ENCODE measurements at places on chromosomes 3 and 15.

GRCh38 chr15:79222808-79223207 lies 59.7 kb upstream of the ANKRD34C start:
- no peak for DNase-seq

DNA sequence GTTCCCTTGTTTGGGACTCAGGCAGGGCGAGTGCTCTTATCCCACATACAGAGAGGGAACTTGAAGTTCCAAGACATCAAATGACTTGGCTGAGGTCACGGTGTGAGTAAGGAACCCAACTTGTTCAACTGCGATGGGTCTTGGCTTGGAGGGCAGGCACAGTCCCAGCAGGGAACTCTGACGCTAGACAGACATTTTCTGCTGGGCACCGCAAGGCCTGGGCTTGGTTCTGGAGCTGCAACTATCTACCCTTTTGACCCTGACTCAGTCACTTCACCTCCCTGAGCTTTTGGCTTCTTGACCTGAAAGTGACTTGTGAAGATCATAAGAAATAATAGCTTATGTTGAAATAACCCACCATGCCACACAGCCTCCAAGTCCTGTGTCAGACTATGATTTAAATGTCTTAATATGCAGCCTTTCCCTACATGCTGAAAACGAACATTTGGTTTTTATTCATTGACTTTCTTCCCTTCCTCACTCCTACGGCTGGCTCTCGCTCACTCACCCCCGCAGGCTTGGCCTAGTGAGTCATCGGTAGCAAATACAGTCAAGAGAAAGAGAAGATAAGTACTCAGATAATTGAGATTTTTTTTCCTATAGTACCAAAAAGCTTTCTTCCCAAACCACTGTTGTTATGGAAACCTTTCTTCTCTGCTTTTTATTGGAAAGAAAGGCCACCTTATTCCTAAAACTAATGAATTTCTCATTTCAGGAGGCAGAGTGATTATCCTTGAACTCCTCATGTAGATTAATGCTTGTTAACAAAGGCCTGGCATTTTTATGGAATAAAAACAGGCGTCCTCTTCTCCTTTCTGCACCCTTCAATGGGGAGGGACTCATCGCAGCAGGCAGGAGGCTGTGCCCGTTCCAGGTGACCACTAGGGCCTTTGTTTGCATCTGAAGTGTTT lies 178.4 kb downstream of the ATP10A start:
- peak; percentile 20 for DNase-seq

- DNase-seq, result no peak
These were observed 306.2 kb downstream of the NLGN1 start for GRCh38 chr3:173703771-173704170.

DNA sequence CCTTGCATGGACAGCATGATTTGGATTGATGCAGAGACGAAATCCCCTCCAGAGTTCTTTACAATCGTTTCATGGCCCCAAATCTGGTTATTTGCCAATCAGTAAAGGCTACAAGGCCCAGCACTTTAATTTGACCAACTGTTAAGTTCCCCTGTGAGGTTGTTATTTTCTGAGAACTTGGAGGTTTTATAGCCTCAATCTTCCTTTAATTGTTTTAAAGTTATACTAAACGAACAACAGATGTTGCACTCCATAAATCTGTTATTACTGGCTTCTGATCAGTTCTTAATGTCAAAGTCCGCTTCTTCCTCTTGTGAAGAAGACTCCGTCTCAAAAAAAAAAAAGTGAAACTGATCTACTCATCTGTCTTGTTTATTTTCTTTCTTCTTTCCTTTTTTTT lies 30.8 kb downstream of the LARP6 start:
- no peak for DNase-seq

GRCh38 chr3:45753095-45753494 lies 43.2 kb downstream of the SLC6A20 start:
- DNase-seq, result no peak

- DNase-seq, result no peak
These were observed 135.0 kb upstream of the UBE2E2 start for GRCh38 chr3:23068016-23068728.

DNA sequence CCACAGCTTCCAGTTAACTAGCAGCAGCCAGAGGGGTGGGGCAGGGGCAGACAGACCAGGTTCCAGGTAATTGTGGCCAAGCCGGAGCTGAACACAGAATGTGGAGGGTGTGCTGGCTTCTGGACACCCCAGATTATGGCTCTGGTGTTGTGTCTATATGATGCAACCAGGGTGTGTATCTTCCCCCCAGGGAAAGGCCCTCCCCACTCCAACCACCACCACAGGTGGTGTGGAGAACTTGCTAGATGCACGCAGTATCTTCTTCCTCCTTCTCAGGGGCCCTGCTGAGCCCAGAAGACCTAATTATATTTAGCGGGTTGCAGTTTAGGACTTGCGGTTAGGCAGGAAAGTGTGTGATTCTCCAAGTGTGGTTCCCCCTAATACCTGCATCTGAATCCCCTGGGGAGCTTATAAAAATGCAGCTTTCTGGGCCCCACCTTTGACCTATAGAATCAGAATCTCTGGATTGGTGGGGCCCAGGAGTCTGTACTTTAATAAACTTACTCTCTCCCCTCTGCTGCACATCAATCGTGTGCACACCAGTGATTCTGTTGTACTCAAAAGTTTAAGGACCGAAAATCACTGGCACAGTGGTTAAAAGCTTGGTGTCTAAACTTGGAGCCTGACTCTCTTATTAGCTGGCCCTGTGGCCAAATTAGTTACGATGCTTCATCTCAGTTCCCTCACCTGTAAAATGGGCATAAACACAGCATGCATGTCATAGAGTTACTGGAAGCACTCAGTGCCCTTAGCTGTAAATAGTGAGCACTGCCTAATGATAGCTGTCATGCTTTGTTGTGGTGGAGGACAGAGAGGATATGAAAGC lies 379.1 kb upstream of the PROK2 start:
- DNase-seq, result no peak

- no peak for DNase-seq
These were observed 545.6 kb upstream of the ZNF385D start for GRCh38 chr3:22296601-22297000.

GRCh38 chr3:86830566-86830965 lies 160.4 kb downstream of the VGLL3 start:
- DNase-seq, result no peak

GRCh38 chr3:183592821-183593220 lies 37.3 kb upstream of the KLHL6 start:
- DNase-seq, result no peak

- no peak for DNase-seq
These were observed 425.3 kb upstream of the PROK2 start for GRCh38 chr3:72210261-72210660.

DNA sequence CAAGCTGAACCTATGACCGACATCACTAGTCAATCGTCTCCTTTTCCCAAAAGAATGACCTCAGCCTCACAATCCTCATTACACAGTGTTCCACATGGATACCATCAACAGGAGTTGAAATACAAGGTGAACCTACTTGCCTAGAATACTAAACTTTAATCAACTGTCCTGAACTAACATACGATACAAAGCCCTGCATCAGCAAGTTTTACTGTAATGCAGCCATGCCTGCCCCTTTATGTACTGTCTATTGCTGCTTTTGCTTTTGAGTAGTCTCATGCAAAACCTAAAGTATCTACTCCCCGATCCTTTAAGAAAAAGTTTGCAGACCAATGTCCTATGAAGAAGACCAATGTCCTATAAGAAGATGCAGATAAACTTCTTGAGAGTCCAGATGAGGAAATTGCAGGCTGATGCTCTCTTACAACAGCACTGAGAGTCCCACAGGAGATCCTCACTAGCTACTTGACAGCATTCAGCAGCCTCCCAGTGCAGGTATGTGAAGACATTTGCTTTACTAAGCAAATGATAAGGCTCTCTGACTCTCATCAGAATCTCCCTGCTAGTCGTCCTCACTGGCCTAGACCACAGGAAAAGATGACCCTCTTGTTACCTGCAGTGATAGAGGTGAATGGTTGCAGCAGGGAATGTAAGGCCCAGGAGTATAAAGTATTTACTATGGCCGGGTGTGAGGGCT lies 23.6 kb downstream of the SUCLG2 start:
- no peak for DNase-seq

DNA sequence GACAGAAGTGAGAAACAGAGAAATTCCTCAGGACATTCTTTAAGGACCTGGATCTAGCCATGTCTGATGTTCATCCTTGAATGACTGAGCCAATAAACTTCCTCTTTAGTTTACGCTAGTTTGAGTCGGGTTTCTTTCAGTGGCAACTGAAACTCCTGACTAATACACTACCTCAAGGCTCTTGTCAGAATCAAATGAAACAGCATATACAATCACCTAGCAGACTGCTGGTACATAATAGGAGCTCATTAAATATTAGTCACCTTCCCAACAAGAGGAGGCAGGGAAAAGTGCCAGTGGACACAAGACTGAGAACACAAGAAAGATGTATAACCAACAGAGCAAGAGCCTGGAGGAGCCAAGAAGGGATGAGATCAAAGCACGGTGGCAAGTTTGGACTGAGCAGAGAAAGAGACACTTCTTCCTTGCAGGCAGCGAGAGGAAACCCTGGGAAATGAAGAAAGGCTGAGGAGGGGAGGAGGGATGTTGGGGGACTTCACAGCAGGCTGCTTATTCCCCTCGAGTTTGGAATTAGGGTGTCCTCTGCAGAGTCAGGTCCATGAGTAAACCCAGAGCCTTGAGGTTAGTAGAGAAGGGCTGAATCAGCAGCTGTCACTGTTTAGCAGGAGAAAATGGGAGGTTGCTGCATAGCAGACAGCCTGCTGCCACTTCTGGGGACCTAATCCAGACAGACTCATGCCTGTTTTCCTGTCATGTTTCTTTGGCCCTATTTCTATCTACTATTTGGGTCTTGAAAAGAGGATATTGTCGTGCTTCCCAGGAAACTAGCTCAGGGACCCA lies 73.3 kb downstream of the MRPL46 start:
- no peak for DNase-seq

- DNase-seq, result no peak
These were observed 24.2 kb downstream of the ABHD2 start for GRCh38 chr15:89112341-89112971.

- peak; percentile 89 for DNase-seq
These were observed 755 bp upstream of the TMEM108 start for GRCh38 chr3:133037436-133037835.

DNA sequence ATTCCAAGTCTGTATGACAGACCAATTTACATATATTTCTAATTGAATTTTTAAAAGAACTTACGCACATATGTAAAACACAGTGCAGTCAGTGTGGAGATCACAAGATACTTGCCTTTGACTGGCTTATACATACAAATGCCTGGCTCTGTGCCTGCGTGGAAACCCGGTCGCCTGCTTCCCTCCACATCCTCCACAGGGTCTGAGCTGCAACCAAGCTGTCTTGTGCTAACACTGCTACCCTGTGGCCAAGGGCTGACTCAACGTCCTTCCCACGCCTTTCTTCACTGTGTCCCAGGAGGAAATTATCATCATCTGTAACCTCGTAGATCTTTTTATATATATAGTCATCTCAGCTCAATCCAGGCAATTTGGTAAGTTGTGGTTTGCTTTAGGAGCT lies 117.0 kb downstream of the WNT7A start:
- no peak for DNase-seq

DNA sequence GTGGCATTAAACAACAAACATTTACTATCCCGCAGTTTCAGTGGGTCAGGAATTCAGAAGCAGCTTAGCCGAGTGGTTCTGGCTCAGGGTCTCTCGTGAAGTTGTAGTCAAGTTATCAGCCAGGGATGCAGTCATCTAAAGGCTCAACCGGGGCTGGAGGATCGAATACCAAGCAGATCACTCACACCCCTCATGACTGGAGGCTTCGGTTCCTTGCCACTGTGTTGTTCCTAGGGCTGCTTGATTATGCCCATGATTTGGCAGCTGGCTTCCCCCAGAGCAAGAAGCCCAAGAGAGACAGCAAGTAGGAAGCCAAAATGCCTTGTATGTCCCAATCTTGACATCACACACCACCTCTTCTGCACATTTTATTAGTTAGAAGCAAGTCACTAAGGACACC lies 33.9 kb upstream of the CDCP1 start:
- peak; percentile 19 for DNase-seq

- no peak for DNase-seq
These were observed 45.6 kb upstream of the FSTL1 start for GRCh38 chr3:120496278-120497002.

DNA sequence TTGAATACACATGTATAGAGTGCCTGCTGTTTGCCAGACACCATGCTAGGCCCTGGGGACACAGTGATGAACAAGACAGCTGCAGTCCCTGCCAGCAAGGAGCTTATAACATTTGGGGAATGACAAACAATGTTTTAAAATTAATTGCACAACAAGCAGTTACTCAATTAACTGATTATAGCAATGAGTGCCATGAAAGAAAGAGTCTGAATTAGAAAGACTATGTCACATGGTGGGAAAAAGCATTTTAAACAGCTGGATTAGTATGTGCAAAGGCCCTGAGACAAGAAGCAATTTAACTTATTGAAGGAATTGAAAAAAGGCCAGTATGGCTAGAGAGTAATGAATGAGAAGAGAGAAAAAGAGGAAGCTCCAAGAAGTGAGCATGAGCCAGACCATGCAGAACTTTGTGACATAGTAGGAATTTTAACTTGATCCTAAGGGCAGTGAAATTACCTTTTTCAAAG lies 64.5 kb upstream of the PLXNA1 start:
- no peak for DNase-seq

GRCh38 chr3:12977117-12977808 lies 96.0 kb downstream of the IQSEC1 start:
- DNase-seq, result no peak

GRCh38 chr15:40053079-40053830 lies 14.3 kb upstream of the SRP14 start:
- no peak for DNase-seq

- peak; percentile 76 for DNase-seq
These were observed 11.6 kb downstream of the GPR160 start for GRCh38 chr3:170049146-170050000.

DNA sequence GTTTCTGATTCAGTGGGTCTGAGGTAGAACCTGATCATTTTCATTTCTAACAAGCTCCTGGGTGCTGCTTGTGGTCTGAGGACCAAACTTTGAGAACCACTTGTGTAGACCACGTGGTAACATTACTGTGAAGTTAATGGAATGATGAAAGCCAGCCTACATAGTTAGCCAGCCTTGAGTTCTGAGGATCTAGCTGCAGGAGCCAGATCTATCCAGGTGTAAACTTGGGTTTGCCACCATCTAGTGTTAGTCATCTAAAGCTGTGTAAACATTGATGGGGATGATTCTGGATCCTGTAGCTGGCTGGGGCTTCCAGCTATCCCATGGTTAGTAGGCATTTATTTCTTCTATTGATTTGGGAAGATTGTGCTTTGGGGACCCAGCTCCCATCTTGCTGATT lies 170.0 kb downstream of the TMEM108 start:
- no peak for DNase-seq
